ENCODE measurements at places on chromosomes 7 and 10. TPM values are rescaled to one million over a fixed set of nuclear protein-coding genes. Genes with fewer than 3 reads are reported as not detected.

Gene GIMAP2
- under 0.01 TPM for total RNA-seq

Gene PDE1C
- total RNA-seq: 0.74 TPM

Gene UPK3B
- total RNA-seq: not detected

Gene AKR1C8
- total RNA-seq: not detected

Gene VENTX
- total RNA-seq: not detected

Gene TMEM229A
- not detected for total RNA-seq

Gene SPDYE8
- not detected for total RNA-seq

Gene GNGT1
- total RNA-seq: not detected

Gene NODAL
- total RNA-seq: not detected

Gene NPC1L1
- total RNA-seq: not detected
